ENCODE measurements at places on chromosomes 4 and X.

DNA sequence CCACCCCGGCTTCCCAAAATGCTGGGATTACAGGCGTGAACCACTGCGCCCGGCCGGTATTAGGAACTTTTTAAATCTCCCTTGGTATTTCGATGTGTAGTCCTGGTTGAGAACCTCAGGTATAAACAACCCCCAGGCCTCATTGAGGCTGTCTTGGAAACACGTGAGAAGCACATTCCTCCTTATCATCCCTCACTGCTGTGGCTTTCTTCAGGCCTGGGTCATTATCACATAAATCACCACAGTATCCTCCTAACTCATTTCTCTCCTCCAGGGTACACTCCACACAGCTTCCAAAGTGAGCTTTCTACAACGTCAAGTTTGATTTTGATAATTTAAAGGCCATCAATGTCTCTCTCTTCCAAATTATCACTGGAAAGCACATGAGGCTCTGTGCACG lies 198.2 kb downstream of the DCHS2 start:
- DNase-seq: no peak

DNA sequence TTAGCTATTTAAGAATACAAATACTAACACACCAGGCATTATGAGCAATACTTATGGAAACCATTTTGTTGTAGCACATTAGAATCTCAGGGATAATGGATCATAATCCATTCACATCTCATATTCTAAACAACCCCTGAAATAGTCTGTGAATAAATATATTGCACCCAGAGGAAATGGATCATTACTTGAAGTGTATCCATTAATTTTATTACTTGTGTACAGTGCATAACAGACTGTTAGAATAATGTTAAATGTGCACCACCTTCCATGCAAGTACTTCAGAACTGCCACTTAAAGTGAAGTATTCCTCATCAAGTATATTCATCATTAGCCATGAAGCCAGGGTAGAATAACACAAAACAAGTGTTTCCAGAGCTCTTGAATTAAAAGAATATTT lies 715.5 kb downstream of the DMD start:
- DNase-seq: no peak

DNA sequence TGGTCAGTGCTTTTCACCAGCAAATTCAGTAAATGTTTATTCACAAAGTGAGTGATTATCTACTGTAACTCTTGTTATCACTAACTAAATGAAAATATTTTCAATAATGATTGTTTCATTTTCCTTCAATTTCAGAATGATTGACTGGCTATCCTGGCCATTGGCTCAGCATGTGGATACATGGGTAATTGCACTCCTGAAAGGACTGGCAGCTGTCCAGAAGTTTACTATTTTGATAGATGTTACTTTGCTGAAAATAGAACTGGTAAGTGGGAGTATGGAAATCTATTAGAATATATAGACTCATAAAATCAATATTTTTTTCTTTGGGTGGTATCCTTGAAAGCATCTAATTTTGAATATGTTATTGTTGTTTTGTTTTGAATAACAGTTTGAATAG lies 10.9 kb downstream of the USP38 start:
- no peak for DNase-seq

DNA sequence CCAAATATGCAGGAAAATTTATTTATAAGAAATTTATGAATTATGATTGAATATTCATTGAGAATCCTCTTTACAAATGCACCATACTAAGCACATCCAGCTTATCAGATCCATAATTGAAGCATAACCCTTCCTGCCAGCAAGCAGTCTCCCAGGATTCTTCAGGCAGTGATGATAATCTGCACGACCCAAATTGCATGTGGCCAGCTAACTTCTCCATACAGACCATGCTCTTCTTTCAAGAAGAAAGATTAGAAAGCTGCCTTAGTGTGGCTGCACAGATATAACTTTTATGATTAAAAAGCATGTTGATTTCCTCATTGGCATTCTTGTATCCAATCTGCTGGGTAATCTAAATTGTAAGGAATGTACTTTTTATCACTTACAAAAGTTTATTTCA lies 3.3 kb upstream of the CBR4 start:
- DNase-seq: no peak
